GM13977 (cell line): ENCODE measurements at places on chromosomes 7 and 10.
A peak's percentile ranks its signal among the peaks of the same experiment; 100 is the strongest.

- DNase-seq = no peak
Observed at GRCh38 chr7:11298220-11298619, 324.5 kb downstream of the PHF14 start.

GRCh38 chr10:78891741-78892140 is 177.0 kb upstream of the ZMIZ1 start:
- no peak for DNase-seq

DNA sequence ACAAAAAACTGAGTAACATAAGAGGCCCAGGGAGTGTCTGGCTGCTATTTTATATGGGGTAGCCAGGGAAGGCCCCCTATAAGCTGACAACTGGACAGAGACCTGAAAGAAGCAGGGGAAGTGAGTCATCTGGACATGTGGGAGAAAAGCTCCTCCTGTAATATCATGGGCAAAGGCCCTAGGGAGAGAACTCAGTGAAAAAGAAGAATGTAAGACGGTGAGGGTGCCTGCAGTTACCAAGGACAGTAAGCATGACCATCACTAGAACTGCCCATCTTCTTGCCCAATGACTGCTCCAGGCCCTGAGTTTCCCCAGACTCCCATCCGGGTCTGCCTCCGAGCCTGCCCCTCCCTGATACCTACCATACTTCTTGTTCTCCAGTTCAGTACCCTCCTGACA is 2.3 kb downstream of the ELMO1 start:
- no peak for DNase-seq

DNA sequence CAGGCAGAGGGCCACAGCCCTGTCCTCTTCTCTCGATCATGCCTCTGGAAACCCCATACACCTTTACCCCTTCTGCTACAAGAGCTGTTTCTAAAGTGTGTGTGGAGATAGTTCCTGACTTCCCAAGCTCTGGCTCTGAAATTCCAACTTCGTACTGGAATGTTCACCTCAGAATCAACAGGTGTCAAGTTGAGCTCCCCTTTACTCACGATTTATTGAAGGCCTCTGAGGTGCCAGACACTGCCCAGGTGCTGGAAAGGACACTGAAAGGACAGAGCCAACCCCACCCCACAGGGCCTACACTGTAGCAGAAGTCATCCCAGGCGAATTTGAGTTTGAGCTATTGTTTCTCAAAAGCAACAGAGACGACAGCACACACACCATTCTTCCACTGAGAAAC is 209.9 kb upstream of the FRMD4A start:
- no peak for DNase-seq

DNA sequence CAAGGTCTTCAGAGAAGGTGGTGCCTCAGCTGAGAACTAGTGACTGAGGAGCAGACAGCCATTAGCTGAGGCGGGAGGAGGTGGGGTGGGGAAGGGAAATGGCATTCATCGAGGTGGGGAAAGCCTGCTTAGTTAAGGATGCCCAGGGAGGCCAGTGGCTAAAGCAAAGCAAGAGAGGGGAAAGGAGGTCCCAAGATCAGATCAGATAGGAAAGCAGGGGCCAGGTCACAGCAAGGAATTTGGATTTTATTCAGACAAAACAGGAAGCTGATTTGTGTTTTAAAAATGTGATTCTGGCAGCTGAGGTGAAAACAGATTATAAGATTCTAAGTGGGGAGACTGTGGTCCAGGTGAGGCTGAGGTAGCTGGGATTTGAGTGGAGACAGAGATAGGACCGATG is 45.8 kb downstream of the CNNM1 start:
- DNase-seq = no peak

GRCh38 chr7:24821045-24821753 is 63.9 kb upstream of the GSDME start:
- DNase-seq = peak; percentile 61

- DNase-seq = no peak
Observed at GRCh38 chr7:114718861-114719260, 203.0 kb upstream of the MDFIC start.

GRCh38 chr7:64873517-64873916 is 29.6 kb upstream of the ZNF273 start:
- DNase-seq = peak; percentile 16

GRCh38 chr7:154167807-154168206 is 115.6 kb downstream of the DPP6 start:
- no peak for DNase-seq

DNA sequence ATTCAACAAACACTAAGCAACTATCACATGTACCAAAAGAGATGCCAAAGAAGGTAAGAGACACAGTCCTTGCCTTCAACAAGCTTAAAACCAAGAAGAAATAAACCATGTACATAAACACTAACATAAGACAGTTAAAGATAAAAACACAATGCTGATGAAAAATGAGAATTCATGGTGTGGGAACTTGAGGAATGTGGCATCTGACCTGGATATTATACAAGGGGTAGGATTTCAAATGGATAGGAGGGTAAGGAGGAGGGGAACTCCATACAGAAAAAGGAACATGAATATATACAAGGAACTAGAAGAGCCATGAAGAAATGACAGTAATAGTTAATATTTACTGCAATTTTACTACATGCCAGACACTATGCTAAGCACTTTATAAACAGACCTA is 11.0 kb downstream of the HIBADH start:
- no peak for DNase-seq

GRCh38 chr7:71019706-71020105 is 112.2 kb upstream of the GALNT17 start:
- no peak for DNase-seq

DNA sequence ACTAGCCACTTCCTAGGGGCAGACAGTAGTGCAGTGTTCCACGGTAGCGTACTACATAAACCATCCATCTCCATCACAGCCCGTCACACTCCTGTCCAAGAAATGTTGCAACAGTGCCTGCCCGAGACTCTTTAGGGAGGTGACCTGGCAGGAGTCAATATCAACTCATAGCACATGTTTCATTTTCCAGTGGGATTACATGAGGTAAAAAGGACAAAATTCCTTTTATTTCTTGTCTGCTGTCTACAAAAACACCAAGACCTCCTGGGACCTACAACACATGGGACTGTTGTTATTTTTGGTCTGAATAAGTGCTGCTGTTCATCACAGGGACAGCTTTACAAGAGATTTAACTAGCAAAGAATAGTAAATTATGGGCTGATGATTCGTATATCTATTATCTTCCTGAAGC is 99.9 kb downstream of the MPP7 start:
- DNase-seq = no peak

DNA sequence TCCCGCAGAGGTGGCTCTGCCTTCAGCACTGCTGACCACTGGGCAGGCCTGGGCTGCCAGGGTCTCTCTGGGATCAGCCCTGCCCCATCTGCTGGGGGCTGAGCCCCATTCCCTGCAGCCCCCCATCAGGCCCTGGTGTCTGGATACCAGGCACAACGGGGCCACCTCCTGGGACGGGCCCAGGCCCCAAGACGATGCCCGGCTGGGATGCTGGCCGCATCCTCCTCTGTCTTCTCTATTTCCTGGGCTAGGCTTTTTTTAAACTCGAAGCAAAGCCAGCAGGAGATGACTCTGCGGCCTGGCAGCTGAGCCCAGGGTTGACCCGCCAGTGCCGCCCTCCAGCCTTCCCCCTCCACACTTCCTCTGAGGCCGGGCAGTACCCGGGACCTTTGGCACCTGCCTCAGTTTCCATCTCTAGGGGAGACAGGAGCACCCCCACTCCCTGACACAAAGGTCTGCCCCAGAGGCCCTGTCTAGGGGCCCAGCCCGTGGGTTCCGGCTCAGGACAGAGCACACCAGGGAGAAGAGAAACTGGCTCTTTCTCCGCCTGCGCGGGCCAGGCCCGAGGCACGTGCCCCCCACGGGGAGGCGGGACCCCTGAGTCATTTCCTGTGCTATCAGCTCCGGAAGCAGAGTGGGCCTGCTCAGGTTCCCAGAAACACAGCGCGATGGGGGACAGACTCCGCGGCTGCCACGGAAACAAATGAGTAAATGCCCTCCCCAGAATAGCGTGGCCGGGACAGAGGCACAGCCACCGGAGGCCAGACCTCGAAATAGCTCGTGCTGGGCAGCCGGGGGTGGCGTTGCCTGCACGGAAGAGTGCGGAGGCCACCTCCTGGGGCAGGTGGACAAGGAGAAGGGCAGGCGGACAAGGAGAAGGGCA is 84.6 kb upstream of the PDGFA start:
- peak; percentile 91 for DNase-seq

GRCh38 chr7:28003408-28003807 is 177.2 kb downstream of the JAZF1 start:
- DNase-seq = no peak

DNA sequence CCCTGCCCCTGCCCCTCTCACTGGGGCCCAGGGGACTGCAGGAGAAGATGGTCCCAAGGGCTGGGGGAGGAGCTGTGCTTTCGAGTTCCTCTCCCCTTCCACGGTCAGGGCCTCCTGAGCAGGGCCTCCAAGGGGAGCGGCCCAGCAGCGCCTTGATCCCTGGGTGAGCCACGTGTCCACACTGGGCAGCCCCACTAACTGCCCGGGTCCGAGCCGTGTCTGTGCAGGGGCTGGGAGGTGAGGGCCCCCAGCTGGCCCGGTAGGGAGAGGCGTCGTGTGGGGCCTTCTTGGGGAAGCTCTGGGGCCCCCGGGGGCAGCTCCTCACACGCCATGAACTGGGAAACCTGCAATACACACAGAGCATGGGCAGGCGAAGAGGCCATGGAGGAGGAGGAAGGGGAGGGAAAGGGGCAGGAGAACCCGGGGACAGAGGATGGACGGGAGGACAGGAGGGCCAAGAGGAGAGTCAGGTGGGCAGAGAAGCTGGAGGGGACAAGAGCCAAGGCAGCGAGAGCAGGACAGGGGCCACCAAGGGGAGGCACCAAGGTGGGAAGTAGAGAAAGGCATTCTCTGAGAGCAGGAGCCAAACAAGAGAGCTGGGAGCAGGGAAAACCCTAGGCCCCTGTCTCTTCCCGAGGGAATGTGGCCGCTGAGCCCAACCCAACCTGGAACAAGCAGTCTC is 32.8 kb downstream of the KCNH2 start:
- DNase-seq = no peak

DNA sequence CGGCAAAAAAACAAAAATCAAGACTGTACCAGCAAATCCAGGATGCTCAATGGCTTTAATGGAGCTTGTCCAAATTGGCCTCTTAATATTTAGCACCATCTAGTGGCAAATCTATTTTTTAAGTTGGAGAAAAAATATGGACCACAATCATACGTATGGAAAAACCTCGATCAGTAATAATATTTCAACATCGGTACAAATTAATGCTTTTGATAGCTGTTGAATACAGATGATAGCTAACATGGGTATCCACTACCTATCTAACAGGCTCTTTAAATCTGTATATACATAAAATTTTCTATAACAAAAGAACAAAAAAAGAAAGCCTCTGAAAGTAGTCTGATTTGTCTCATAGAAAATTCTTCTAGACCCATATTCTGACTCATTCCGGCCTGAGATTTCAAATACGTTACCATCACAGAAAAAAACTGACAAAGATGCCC is 29.2 kb downstream of the COA1 start:
- DNase-seq = peak; percentile 31

DNA sequence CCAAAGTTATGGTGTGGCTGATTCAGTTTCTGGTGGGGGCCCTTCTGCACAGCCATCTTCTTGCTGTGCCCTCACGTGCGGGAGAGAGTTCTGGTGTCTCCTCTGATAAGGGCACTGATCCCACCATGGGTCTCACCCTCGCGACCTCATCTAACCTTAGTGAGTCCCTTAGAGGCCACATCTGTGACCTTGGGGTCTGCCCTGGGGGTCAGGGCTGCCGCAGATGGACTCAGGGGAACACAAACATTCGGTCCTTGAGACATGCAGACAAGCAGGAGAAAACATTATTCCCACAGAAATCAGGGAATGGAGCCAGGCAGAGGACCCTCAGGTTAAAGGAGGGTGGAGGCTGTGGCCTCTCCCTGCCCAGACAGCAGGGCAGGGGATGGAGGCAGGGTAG is 177.9 kb downstream of the DNAJB6 start:
- DNase-seq = no peak

- DNase-seq = no peak
Observed at GRCh38 chr10:73867126-73867807, 7.1 kb downstream of the CAMK2G start.

GRCh38 chr7:85030893-85031292 is 156.0 kb downstream of the SEMA3D start:
- no peak for DNase-seq

- no peak for DNase-seq
Observed at GRCh38 chr10:125103924-125104323, 56.4 kb downstream of the CTBP2 start.

DNA sequence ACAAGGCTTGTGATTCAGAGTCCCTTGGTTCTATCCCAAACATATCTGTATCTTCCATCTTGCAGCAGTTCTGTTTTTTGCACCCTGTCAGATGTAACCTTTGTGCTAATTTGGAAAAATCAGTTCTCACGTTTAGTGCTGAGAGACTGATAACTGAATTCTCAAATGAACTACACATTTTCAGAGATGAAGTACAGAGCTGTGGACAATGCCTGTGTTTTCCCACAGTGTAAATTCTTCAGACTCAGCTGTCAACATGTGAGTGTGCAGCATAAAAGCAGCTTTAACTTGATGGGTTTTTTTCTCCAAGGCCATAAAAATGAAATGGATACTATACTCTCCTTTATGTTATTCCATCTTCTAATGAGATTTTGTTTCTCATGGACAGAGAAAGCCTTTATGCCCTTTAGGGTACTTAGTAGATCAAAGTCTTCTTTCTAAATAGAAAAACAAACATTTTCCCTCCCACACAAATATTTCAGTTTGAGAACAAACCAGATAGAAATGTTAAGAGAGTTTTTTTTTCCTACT is 150.9 kb downstream of the SEMA3A start:
- DNase-seq = no peak

- DNase-seq = no peak
Observed at GRCh38 chr7:142338633-142339501, 81.0 kb upstream of the PRSS58 start.
